Iris pigment epithelial cell (primary cell): ENCODE measurements at places on chromosomes 1 and 21.

DNA sequence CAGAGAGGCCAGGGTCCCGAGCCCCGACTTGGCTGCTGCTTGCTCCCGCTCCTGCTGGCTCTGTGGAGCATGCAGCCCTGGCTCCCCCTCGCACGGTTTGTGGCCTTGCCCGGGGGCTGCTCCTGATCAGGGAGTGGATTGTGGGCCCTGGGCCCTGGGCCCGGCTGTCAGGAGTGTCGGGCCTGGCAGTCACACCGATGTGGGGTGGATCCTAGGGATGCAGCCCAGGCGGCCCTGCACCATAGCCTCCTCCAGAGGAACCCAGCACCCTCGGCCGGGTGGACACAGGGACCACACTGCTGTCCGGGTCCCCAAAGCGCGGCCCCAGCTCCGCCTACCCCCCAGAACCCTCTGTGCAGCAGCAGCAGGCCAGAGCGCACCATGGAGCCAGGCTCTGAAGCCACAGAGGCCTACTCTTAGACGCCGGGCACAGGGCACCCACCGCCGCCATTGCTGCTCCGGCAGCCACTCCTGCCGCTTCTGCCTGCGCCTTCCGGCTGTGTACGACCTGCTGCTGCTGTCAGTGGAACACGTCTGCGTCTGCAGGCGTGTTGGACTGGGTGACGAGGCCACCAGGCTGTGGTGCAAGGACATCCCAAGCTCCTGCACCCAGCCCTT is 9.4 kb downstream of the SLX9 start:
- no peak for DNase-seq

DNA sequence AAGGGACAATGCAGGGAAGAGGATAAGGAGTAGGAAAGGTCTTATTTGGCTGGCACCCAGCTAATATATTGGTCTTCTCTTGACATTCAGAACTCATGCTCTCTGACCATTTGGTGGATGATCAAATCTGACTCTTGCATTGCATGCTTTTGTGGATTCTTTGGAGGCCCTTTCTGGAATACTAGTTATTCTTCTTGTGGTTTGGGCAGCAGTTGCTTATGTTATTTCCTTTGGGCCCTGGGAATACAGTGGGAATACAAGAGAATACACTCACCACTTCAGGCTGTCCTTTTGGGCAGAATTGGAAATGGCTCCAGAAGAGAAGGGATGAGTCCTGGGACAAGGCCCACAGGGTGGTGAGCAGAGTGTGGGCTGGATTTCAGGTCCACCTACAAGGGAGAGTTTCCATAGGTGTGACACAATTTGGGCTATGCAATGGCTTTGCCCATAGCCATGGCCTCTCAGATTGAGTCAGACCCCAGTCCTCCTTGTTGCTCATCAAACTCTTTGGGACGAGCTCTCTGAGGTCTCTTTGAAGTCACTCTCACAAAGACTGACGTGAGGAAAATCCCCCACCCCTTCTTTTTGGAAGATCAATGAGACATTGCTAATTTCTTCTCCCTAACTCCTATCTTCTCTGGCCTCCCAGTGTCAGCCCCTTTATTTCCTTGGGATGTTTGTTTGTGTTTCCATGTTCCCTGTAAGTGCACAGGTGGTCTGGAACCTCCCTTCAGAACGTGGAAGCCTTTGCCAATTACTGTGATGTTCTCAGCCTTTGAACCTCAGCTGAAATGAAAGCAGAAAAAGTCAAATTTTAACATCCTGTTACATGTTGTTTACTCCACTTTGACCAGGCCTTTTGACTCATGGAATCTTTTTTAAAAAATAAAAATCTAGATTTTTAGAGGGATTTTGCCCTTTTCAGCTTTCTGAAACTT is 19.4 kb downstream of the HSD11B1 start:
- no peak for DNase-seq

DNA sequence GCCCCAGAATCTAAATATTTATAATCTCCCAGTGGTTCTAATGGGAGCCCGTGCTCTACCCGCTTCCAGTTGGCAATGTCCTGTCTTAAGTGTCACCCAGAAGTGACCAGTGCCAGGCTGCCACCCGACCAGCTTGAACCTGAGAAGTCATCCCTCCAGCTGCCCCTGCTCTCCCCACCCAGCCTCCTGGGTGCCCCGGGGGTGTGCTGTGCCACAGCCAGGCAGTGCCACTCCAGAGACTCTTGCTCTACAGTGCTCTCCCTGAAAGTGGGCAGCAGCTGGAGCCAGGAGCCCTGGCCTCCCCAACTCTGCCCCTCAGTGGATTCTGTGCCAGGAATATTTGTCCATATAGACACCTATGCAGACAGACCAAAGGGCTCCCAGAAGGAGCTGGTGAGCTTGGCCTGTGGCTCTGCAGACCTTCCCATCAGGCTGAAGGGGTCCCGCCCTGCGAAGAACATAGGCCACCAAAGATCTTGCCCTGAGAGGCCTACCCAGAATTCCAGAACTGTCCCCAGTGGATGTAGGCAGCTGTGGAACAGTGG is 9.0 kb upstream of the EPS8L3 start:
- no peak for DNase-seq

DNA sequence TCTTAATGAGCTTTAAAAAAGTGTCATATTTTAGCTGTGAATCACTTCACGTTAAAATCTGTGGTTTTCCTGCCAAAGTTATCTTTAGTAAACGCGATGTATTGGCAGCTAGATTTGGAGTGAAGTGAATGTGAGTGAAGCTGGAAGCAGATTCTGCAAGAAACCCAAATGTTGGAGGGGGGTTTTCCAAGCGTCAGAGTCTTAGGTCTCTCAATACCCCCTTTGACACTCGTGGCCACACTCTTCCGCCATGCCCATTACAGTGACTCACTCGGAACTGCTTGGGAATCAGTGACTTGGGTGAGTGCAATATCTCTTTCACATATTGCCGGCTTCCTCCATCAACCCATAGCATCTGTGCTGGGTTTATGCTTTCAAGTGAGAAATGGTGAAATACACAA is 17.5 kb downstream of the B3GALT5 start:
- peak; percentile 63 for DNase-seq

GRCh38 chr1:111754984-111755330 is 744 bp upstream of the DDX20 start:
- no peak for DNase-seq

GRCh38 chr1:185632659-185633423 is 101.3 kb upstream of the HMCN1 start:
- peak; percentile 85 for DNase-seq

- peak; percentile 73 for DNase-seq
These were observed 31.7 kb downstream of the TRIM11 start for GRCh38 chr1:228374711-228375577.

GRCh38 chr1:205444931-205445645 is 10.8 kb downstream of the BLACAT1 start:
- peak; percentile 46 for DNase-seq

GRCh38 chr1:192936313-192937018 is 122.7 kb downstream of the UCHL5 start:
- peak; percentile 39 for DNase-seq

DNA sequence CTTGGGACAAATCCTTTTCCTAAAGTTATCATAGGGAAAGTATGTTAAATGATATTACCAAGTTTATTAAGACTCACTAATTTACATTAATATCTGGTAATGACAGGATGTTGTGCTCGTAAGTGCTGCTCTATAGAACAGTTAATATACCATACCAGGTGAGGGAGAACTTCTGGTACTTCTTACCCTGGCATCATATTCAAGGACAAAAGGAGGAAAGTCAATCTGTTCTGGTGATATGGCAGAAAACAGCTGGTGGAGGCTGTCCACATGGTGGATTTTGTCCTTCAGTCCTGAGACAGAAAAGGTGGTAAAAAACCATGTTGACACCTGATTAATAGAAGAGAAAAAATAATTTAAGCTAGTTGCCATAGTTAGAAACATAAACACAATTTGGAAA is 51.6 kb downstream of the GDAP2 start:
- no peak for DNase-seq

DNA sequence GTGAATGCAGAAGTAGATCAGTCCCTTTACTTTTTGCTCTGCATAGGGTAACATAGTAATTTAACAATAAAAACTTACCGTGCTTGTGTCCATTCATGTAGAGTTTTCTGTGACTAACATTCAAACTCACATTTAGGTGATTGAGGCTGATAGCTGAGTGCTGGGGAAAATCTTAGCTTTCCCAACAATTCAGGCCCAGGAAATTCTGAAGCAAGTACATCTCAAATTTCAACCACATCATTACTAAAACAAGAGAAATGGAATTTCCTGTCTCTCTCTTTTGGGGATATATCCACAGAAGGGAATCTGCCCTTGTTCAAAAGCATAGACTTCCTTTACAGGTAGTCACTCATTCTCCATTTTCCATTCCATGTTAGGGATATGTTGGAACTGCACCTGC is 33.1 kb upstream of the C1orf146 start:
- peak; percentile 91 for DNase-seq

- DNase-seq: no peak
These were observed 31.2 kb downstream of the SLC19A1 start for GRCh38 chr21:45511007-45511406.

- DNase-seq: no peak
These were observed 33.4 kb downstream of the BACE2 start for GRCh38 chr21:41201385-41201784.
